ENCODE measurements at places on chromosomes 1 and 21. TPM values are rescaled to one million over a fixed set of nuclear protein-coding genes. Genes with fewer than 3 reads are reported as not detected.

DNA sequence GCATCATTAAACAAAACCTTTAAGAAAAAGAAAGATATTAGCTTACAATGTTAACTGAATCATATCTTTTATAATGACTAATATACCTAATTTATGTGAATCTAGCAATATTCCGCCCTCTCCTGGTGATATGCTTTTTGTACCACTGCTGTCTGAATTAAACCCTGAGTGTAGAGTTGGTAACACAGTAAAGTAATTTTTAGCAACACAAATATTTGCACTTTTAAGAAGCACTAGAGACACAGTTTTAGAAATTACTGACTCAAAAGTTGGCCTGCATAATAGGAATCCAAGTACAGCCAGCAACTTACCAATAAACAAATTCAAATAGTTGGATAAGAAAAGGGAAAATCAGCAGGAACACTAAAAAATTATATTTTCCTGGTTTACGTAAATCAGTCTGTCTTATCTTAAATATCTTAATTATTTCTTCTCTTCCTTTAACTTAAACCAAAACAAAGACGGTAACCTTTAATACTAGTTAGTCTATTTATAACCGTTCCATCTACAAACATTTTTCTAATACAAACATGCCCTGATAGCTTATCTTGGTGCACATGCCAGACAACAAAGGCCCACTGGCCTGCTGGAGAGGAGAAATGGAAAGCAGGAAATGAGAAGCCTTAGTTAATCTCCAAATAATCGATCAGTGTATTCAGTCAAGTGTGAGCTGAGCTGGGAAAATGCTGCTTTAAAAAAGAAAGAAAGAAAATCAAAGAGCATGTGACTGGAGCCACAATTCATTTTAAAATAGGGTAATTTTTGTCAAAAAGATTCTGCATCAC lies 246.0 kb downstream of the RERE start:
- no peaks in the 10 kb centered on the region for H3K27me3 ChIP-seq
- peaks cover 18% of the 10 kb centered on the region for H3K4me1 ChIP-seq
- H3K4me3 ChIP-seq: no peak overlapping the region
- H3K36me3 ChIP-seq: no peaks in the 10 kb centered on the region
- DNase-seq: no peak

DNA sequence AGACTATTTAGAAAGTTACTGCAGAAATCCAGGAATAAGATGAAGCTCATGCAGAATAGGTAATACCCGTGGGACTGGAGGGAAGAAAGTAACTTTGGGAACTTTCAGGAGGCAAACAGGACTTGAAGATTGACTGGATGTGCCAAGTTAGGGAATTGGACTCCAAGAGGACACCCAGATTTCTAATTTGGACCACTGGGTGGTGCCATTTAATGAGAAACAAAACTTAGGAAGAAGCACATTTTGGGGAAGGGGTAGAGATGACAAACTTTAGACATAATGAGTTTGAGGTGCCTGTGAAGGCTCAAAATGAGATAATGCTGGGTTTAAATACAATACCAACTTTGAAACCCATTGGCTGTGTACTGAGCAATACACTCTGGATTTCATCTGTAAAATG lies 3.3 kb upstream of the B4GALT3 start:
- peaks cover 13% of the 10 kb centered on the region for H3K27me3 ChIP-seq
- no peak for DNase-seq
- H3K4me3 ChIP-seq: peak overlapping the region; percentile 39

GRCh38 chr1:87872189-87872588 lies 543.5 kb downstream of the LMO4 start:
- no peaks in the 10 kb centered on the region for H3K36me3 ChIP-seq
- peaks cover 6% of the 10 kb centered on the region for H3K4me1 ChIP-seq
- no peak overlapping the region for H3K4me3 ChIP-seq

DNA sequence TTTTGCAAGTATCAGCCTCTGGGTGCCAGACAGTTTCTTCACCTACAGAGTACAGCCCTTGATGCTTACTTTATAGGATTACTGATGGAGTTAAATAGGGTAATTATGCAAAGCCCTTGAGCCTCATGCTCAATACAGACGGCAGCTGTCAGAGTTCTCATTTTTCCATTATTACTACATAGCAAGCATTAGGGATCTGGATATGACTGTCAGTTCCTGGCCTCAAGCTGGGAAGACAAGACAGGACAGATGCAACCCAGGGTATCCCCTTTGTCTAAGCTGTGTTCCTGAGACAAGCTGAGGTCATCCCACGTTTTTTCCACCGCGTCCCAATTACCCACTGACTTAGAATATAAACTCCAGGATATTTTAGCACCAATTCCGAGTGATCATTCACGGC lies 94.4 kb downstream of the SLC35F3 start:
- H3K36me3 ChIP-seq: no peaks in the 10 kb centered on the region
- H3K27ac ChIP-seq: no peak overlapping the region
- no peaks in the 10 kb centered on the region for H3K27me3 ChIP-seq
- DNase-seq: no peak
- H3K4me1 ChIP-seq: no peaks in the 10 kb centered on the region

DNA sequence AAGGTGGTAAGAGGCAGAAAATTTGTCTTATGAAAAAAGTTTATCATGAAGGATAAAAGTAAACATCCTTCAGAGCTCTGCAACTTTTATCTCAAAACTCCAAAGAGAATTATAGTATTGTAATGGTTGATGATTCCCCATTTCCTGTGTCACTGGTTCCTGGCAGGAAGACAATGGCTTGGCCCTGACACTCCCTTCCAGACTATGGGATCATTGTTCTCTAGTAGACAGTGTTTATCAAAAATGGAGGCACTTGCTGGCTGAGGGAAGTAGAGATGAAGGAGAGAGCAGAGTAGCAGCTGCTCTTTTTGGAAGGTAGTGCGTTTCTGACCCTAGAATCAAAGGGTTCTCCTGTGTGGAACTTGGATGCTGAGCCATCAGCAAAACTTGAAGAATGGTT lies 145.9 kb upstream of the ATP1B1 start:
- no peak overlapping the region for H3K27ac ChIP-seq
- no peak for DNase-seq
- H3K36me3 ChIP-seq: no peaks in the 10 kb centered on the region
- H3K27me3 ChIP-seq: peaks cover 6% of the 10 kb centered on the region
- no peaks in the 10 kb centered on the region for H3K4me1 ChIP-seq

- peak; percentile 58 for DNase-seq
- peaks cover 3% of the 10 kb centered on the region for H3K36me3 ChIP-seq
- H3K4me1 ChIP-seq: peaks cover 29% of the 10 kb centered on the region
- H3K4me3 ChIP-seq: no peak overlapping the region
Measured at GRCh38 chr21:42414928-42415769, 11.4 kb downstream of the UBASH3A start.

The TDRD10 gene
- polyA plus RNA-seq: not detected

All from immature natural killer cell (primary cell).